Right hindlimb (tissue), 1 donor: ENCODE measurements at places on chromosomes 5 and 9.

DNA sequence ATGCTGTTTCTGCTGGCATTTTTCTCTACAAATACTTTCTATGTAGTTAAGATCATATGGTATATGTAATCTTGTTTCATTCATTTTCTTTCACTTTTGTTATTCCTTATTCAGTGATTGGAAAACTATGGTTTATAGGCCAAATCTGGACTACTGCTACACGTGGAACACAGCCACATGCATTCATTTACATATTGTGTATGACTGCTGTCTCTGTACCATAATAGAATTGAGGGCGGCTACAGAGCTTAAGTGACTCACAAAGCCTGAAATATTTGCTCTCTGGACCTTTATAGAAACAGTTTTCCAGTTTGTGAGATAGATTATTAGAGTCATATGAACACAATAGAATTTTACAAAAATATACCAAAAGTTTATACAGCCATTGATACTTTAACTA is 133.6 kb upstream of the CDKN2B start:
- no peak for DNase-seq

DNA sequence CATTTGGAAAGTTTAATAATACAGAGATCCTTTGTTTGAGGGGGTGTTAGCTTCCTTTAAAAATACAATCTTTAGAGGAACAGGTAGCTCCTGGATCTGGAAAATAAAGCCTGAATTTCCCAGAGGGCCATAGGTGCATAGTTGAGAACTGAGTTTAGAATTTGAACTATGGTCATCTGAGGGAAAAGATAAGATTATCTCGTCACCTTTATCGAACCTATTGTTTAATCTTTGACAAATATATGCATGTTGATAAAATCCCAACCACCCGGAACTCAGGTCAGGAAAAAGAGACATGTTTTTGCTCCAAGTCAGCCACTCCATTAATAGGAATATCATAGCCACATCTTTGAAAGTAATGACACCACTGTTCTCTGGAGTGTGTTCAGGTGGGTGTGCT is 91.7 kb upstream of the FAM169A start:
- no peak for DNase-seq

GRCh38 chr9:134240361-134240760 is 76.0 kb upstream of the RNU6ATAC start:
- DNase-seq, result peak; percentile 27

- DNase-seq, result no peak
These were observed 10.0 kb upstream of the SEPTIN8 start for GRCh38 chr5:132787076-132787475.

- no peak for DNase-seq
These were observed 434.1 kb downstream of the HCN1 start for GRCh38 chr5:45262061-45262590.

DNA sequence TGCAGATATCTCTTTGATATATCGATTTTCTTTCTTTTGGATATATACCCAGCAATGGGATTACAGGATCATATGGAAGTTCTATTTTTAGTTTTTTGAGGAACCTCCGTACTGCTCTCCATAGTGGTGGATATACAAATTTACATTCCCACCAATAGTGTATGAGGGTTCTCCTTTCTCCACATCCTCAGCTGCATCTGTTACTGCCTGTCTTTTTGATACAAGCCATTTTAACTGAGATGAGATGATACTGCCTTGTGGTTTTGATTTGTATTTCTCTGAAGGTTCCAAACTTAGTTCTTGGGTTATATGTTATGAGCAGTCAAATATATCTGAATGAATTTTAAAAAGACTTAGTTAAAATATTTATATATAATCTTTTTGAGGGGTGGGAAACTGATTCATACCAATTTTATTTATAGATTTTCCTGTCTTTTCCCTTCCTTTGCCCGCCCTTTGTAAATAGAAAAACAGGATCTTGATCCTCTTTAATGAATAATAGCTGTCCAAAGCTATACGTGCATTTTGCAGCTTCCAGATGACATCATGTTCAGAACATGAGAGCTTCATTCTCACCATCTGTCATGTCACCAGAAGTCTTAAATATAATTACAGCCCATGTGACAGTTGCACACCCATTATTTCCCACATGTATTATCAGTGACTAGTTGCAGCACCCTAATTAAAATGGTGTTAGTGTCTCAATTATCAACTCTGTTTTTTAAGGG is 6.2 kb upstream of the ARHGEF28 start:
- no peak for DNase-seq
